Stimulated activated CD8-positive, alpha-beta memory T cell treated with anti-CD3 and anti-CD28 coated beads, Interleukin-7, amount 100 ng/mL, for 4 hours (primary cell): ENCODE measurements at places on chromosomes 6 and 20.

DNA sequence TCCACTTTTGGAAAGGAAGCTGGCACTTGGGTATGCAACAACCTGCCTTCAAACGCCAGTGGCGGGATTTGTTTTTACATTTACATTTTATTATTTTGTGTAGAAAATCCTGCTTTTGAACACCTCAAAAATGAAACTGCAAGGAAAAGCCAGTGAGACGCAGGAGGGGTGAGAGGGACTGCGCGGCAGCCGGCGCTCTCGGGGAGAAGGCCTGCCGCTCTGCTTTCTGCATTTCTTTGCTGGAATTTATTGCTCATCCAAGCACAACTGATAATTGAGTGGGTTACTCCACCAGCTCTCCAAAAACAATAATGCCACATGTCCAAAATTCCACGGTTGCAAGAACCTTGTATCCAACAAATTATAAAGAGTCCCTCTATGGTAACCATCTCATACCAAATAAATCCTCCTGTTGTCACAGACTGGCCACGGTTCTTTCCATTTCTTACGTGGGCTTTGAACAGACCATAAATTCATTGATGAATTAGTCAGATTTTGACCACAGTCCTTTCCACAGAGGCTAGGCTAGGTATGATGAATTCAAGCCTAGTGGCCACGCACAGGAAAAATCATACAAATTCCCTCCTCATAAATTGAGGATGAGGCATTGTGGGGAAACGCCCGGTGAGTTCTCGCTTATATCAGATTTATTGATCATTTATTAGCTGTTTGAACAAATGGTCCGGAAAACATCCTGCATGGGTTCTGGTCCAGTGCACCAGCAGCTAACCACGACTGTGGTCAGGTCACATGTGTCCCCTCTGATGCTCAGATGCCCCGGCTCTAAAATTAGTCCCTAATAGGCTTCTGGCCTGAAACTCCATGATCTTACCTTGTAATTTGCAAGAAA is 31.6 kb upstream of the FOXC1 start:
- DNase-seq: no peak

DNA sequence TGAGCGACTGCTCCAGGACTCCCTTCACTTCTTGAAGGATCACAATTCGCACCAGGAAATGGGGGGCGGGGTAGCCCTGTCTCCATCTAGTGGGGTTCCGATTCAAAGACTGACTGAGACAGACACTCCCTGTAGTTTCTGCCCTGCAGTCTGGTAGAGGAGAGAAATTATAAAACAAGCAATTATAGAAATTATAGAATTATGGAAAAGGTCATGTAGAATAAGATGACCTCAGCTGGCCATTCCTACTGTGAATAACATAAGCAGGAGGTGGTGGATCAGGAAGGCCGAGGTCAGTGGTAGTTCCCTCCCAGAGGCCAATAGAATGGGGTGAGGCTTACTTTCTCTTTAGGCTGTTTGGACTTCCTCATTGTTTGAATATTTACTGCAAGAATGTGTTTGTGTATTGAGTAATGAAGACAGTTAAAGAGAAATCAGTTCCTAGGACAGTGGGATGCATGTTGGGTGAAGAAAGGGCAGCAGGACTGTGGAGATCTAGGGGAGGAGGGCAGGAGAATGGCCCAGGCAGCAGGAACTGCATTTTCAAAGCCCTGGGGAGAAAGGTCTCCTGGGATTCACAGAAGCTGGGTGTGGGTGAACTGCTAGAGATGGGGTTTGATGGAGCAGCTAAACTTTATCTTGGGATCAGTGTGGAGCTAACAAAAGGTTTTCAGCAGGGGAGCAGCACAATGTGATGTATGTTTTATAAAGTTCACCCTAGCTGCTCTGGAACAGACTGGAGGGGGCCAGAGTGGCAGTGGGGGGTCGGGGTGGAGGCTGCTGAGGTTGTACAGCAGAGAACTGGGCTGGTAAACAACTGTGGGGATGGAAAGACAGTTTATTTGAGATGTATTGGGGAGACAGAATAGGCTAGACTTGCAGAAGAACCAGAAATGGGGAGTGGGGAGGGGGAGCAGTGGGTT is 2.1 kb downstream of the ZNF341 start:
- DNase-seq: no peak

DNA sequence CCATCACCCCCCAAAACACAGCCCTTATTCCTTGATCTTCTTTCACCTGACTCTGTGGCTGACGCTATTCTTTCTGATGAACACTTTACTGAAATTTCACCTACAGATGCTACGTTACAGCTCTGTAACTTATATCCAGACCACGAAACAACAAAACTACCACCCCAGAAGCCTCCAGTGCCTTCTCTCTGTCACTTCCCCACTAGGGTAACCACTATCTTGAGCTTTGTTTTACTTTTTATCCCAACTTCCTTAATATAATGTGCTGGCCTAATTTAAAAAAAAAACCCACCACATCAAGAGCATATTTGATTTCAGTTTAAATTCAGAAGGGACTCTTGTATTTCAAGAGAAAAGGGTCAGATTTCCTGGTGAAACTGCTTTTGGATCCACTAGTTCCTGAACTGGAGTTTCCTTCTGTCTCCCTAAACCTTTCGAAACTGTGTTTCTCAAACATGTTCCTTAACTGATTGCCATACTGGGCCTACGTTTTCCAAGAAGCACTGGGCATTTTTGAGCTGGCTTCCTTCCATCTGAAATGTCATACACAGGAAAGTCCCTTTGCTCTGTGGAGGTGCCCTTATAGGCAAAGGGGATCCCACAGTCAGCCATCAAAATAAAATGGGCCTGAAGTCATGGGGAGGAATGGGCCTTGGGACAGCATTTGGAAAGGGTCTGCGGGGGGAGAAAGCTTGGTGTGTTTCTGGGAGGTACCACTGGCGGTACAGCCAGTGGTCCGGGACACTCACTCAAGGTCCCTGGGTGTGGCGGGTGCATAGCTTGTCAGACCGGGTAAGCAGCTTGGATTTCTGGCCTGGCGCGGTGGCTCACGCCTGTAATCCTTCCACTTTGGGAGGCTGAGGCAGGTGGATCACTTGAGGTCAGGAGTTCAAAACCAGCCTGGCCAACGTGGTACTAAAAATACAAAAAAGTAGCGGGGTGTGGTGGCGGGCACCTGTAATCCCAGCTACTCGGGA is 25.8 kb upstream of the RTF2 start:
- DNase-seq: no peak

- no peak for DNase-seq
Measured at GRCh38 chr20:10476319-10476724, 41.2 kb downstream of the SLX4IP start.

GRCh38 chr6:142900227-142900971 is 44.6 kb downstream of the HIVEP2 start:
- DNase-seq: no peak

GRCh38 chr6:18545726-18546125 is 158.6 kb downstream of the RNF144B start:
- no peak for DNase-seq
